ENCODE measurements at places on chromosomes 1 and 21. TPM values are rescaled to one million over a fixed set of nuclear protein-coding genes. Genes with fewer than 3 reads are reported as not detected.

DNA sequence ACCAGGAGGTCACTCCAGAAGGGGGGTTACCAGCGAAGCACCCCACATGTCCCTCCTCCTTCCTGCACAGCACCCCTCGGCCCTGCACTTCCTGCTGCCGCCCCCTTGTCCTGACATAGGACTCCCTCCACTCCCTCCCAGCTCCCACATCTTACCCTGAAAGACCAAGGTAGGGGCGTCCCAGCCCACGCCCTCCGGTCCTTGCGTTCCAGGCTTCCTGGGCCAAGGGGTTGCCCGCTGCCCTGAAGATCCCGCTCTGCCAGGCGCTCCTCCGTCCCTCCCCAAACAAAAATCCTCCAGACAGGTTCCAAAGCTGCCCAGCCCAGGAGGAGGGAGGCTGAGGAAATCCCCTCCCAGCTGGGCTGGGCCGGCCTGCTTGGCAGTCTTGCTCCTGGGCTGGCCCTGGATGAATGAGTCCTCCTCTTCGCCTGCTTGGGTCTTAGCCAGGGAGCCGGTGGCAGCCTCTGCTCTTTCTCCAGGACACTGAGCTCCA is at the start of gene RHBDL2:
Gene RHBDL2, minus strand, starts transcription at position 304 of the 493 bp plus-strand sequence. CDS start 22,618 bp downstream, outside the sequence.
- no peak within 1 kb of the TSS for H3K4me3 ChIP-seq
- H3K27me3 ChIP-seq = no peaks in the 10 kb centered on the region
- H3K27ac ChIP-seq = no peak within 1 kb of the TSS
- H3K36me3 ChIP-seq = no peaks in the 10 kb centered on the region
- DNase-seq = no peak
- H3K4me1 ChIP-seq = no peaks in the 10 kb centered on the region

DNA sequence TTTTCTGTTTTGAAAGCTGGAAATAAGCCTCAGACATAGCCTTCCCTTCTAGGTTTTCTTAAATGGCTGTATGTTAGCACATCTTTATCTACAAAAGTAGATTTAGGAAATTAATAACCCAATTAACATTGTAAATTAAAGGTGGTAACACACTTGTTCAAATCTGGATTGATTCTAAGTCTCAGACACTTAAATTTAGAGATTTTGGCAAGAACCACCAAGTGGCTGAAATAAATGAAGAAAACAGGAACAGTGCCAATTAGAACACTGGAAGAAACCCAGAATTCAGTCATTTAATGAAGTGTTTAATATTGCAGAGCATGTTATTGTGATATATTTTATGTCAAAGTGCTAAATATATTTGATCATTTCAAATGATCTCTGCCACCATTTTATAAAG is 628.2 kb downstream of the USP25 start:
- H3K4me3 ChIP-seq = no peak overlapping the region
- H3K4me1 ChIP-seq = no peaks in the 10 kb centered on the region
- no peak for DNase-seq
- no peak overlapping the region for H3K27ac ChIP-seq
- no peaks in the 10 kb centered on the region for H3K27me3 ChIP-seq

IFI44L gene
- 0.54 TPM for total RNA-seq

GRCh38 chr1:6287029-6287428 is 26.1 kb upstream of the GPR153 start:
- peaks cover 16% of the 10 kb centered on the region for H3K4me1 ChIP-seq
- no peaks in the 10 kb centered on the region for H3K27me3 ChIP-seq
- H3K27ac ChIP-seq = no peak overlapping the region
- H3K36me3 ChIP-seq = no peaks in the 10 kb centered on the region

DNA sequence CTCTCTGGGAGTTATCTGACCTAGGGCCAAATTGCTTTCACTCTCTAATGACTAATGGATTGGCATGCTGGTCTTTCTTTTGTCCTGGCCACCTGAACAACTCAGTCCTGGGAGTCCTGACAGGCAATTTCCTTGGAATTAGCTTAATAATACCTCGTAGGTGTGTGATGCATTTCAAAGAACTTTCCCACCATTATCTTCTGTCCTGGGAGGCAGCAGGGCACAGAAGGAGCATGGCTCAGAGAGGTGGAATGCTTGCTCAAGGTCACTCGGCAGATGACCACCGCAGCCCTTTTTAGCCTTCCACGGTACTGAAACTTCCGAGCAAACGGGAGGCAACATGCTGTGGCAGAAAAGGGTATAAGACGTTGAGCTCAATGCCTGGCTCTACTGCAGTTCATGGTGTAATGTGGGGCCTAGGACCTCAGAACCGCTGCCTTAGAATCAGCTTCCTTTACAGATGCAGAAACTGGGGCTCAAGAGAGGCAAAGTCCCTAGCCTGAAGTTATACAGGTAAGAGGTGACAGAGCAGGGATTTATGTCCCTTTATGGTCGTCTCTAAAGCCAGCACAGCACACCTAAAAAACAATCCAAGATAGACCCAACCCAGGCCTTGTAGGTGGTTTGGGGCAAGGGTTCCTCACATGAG is 3.2 kb downstream of the ID3 start:
- H3K27ac ChIP-seq = peak overlapping the region; percentile 51
- no peaks in the 10 kb centered on the region for H3K27me3 ChIP-seq
- H3K36me3 ChIP-seq = no peaks in the 10 kb centered on the region
- peak; percentile 61 for DNase-seq

PALMD gene
- total RNA-seq = not detected

C1orf115 gene
- not detected for total RNA-seq

TRIM63 gene
- total RNA-seq = not detected

DNA sequence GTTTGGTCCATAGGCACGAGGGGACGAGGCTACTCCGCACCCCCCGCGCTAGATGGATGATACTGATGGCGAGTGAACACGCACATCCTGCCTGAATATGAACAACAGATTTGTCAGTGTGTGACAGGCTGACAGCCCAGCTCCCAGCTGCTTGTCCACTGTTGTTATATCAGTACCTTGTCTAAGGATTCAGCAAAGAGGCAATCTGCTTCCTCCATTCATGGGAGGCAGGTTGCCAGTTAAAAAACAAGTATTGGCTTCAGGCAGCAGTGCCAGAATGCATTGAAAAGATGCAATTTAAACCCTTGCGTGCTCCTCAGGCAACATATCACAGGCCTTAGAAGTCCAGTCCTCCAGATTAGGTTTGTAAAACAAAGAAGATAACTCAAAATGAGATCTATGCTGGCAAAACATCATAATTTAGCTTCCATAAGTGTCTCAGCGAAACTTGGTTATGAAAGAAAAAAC is 223.3 kb downstream of the GPATCH2 start:
- H3K27me3 ChIP-seq = no peaks in the 10 kb centered on the region
- no peaks in the 10 kb centered on the region for H3K36me3 ChIP-seq
- H3K4me1 ChIP-seq = peaks cover 8% of the 10 kb centered on the region
- no peak for DNase-seq

- no peak overlapping the region for H3K4me3 ChIP-seq
- H3K4me1 ChIP-seq = no peaks in the 10 kb centered on the region
- no peak for DNase-seq
Observed at GRCh38 chr1:58585166-58585565, 8.1 kb upstream of the TACSTD2 start.

PRAMEF1 gene
- not detected for total RNA-seq

CSF1 gene
- 0.07 TPM for total RNA-seq

DNA sequence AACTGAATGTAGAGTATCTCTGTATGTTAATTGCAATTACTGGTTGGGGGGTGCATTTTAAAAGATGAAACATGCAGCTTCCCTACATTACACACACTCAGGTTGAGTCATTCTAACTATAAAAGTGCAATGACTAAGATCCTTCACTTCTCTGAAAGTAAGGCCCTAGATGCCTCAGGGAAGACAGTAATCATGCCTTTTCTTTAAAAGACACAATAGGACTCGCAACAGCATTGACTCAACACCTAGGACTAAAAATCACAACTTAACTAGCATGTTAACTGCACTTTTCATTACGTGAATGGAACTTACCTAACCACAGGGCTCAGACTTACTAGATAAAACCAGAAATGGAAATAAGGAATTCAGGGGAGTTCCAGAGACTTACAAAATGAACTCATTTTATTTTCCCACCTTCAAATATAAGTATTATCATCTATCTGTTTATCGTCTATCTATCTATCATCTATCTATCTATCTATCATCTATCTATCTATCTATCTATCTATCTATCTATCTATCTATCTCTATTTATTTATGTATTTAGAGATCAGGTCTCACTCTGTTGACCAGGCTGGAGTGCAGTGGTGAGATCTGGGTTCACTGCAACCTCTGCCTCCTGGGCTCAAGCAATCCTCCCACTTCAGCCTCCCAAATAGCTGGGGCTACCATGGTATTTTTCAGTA is 47.8 kb downstream of the CHML start:
- H3K27ac ChIP-seq = no peak overlapping the region
- DNase-seq = no peak
- H3K36me3 ChIP-seq = no peaks in the 10 kb centered on the region

DNA sequence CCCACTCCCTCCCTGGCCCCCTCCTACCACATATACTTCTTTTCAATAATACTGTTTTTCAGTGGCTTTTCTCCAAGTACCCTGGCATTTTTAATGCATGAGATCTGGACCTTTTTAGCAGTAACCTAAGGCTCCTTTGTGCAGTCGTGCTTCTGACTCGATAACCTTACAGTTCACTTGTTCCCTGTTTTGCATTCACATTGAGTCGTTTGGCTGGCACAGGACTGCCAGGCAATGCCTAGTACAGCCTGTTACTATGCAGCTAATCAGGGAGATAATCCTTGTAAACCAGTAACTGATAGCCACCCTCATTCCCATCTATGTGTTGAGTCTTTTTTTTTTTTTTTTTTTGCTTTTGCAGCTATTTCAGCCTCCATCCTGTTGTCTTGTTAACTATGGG is 3.7 kb downstream of the ATP1B1 start:
- peaks cover 9% of the 10 kb centered on the region for H3K4me1 ChIP-seq
- H3K27me3 ChIP-seq = no peaks in the 10 kb centered on the region
- no peaks in the 10 kb centered on the region for H3K36me3 ChIP-seq
- DNase-seq = no peak
- no peak overlapping the region for H3K4me3 ChIP-seq

DNA sequence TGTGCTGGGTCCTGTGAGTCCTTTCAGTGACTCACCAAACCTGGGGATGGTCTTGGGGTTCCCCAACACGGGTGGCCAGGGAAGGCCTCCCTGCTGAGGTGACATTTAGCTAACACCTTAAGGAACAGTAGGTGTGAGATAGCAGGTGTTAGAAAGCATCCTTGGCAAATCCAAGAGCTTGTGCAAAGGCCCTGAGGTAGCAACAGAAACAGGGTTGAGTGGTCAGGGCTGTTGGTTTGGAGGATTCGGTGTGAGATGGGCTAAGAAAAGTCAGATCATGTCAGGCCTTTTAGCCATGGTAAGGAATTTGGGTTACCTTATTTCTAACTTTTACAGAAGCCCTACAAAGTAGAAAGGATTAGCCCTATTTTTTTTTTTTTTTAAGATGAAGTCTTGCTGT is 343.0 kb downstream of the CAMTA1 start:
- H3K36me3 ChIP-seq = no peaks in the 10 kb centered on the region
- H3K27ac ChIP-seq = no peak overlapping the region
- DNase-seq = no peak
- no peak overlapping the region for H3K4me3 ChIP-seq
- no peaks in the 10 kb centered on the region for H3K27me3 ChIP-seq
- no peaks in the 10 kb centered on the region for H3K4me1 ChIP-seq

GRCh38 chr1:115077286-115077983 is 11.9 kb downstream of the TSPAN2 start:
- H3K27me3 ChIP-seq = no peaks in the 10 kb centered on the region
- no peak for DNase-seq
- no peak overlapping the region for H3K27ac ChIP-seq

- peaks cover 18% of the 10 kb centered on the region for H3K4me1 ChIP-seq
- peak; percentile 60 for DNase-seq
- no peaks in the 10 kb centered on the region for H3K27me3 ChIP-seq
- no peak overlapping the region for H3K27ac ChIP-seq
Observed at GRCh38 chr1:23837908-23838307, 12.7 kb upstream of the HMGCL start.

GRCh38 chr1:63670164-63670563 is 77.0 kb downstream of the PGM1 start:
- H3K4me1 ChIP-seq = no peaks in the 10 kb centered on the region
- no peaks in the 10 kb centered on the region for H3K27me3 ChIP-seq
- H3K27ac ChIP-seq = no peak overlapping the region
- no peak overlapping the region for H3K4me3 ChIP-seq
- H3K36me3 ChIP-seq = no peaks in the 10 kb centered on the region
- no peak for DNase-seq

P3H1 gene
- total RNA-seq = 18.1 TPM

DNA sequence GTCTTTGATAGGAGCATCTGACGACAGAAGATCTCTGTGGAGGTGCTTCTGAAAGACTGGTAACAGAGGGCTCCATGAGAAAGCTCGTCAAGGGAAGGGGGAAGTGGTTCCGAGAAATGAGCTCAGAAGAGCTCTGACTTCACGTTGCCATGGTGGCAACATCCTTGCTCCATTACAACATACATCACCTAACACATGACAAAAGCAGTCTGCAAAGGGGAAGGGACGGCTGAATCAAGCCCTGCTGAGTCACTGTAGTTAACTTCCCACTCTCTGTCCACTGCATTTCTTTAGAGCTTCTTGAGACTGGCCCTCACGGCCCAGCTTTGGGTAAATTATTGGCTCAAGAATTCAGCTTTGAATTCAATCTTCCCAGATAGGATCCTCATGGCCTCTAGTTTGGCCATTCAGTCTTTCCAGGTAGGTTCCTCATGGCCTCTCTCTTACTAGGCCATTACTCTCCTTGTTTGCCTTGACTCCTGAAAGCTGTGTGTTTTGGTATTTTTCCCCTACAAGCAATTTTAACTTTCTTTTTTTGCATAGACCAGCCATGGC is 88.0 kb upstream of the ZNF648 start:
- H3K27ac ChIP-seq = no peak overlapping the region
- H3K4me3 ChIP-seq = no peak overlapping the region
- H3K27me3 ChIP-seq = no peaks in the 10 kb centered on the region
- no peak for DNase-seq
- no peaks in the 10 kb centered on the region for H3K4me1 ChIP-seq

DNA sequence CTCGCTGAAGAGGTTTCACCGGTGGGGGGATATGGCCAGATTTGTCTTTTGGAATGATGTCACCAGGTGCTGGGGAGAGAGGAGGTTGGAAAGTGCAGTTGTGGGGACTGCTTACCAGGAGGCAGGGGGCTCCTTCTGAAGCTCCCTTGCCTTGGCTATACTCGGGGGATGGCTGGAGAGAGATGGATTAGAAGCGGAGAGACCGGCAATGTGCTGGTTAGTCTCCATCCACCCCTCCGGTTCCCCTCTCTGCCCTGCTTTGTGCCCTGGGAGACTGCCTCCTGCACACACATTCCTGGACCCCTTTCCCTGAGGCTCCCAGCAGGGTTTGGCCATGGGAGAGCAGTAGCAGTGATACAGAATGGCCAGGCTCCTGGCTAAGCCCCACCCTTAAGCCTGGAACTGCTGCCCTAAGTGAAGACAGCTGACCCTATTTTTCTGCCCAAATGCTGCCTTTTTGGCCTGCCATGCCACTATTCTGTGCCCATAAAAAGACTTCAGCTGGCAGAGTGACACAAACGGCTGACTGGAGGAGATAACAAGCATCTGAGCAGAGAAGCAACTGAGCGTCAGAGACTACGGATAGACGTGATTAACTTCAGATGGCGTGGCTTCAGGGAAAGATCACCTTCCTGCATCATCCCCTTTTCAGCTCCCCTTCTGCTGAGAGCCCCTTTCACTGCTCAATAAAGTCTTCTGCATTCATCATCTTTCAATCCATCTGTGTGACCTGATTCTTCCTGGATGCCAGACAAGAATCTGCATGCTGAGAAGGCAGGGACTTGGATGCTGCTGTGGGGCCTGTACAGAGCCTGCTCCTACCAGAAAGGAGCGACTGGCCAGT is 14.5 kb upstream of the VPS13D start:
- DNase-seq = no peak
- H3K4me1 ChIP-seq = no peaks in the 10 kb centered on the region
- H3K27ac ChIP-seq = no peak overlapping the region
- no peaks in the 10 kb centered on the region for H3K36me3 ChIP-seq

Measured in Karpas-422 (cell line).